ENCODE measurements at places on chromosomes 3 and 15.

- no peak for DNase-seq
These were observed 58.4 kb downstream of the PPARG start for GRCh38 chr3:12347301-12347700.

DNA sequence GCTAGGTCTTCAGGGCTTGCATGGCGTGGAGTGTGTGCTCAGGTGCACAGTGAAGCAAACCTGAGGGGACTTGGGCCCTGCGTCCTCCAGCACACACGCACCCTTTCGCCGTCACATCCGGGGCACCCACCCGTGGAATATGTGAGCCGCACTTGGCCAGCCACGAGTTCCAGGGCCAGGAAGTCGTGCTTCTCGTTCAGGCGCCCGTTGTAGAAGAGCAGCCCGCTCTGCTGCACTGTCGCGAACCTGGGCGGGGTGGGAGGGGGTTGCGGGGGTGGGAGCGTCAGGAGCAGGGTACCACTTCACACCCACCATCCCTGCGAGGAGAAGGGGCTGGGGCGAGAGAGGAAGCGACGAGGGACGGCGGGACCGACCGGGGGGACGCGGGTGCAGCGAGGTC, 7.1 kb downstream of the CELSR3 start:
- peak; percentile 27 for DNase-seq

GRCh38 chr3:180804916-180805315, 107.6 kb upstream of the FXR1 start:
- DNase-seq = no peak

GRCh38 chr15:60074181-60074885, 70.2 kb downstream of the FOXB1 start:
- no peak for DNase-seq

DNA sequence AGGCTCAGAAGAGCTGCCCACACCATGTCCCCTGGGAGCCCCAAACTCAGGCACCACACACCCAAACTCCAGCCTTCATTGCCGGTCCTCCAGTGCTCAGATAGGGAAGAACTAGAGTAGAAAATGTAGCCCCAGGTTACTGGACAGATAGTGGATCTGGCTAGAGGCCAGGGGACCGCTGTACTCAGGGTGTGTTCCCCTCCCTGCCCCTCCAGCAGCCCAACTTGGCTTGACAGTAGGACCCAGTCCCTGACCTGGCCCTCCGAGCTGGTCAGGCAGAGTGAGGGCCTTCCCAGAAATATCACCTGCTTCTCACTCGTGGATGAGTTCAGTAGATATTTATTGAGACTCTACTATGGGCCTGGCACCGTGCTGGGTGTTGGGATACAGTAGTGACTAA, 100.0 kb downstream of the CORO2B start:
- DNase-seq = no peak

GRCh38 chr15:91469632-91470567, 369.8 kb downstream of the SV2B start:
- peak; percentile 65 for DNase-seq

GRCh38 chr3:107650788-107651187, 128.0 kb downstream of the BBX start:
- DNase-seq = no peak

GRCh38 chr3:152444029-152444641, 175.4 kb downstream of the MBNL1 start:
- DNase-seq = no peak

DNA sequence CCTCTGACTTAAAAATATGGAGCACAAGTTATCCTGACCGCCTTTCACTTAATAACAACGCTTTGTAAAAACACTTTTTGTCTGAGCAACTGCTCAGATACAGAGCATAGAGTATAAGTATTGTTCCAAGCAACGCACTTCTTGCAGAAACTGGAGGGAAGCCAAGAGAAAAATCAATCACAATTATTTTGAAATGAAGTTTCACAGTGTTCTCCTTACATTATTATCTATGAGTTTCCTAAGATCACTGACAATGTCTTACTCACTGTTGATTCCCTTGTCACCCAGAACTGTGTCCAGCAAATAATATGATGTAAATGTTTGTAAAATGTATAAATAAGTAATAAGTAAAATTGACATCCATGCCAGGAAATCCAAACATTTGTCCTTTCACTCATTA, 184.6 kb upstream of the GPR149 start:
- DNase-seq = no peak

- no peak for DNase-seq
These were observed 25.2 kb upstream of the IQSEC1 start for GRCh38 chr3:13098192-13098988.

GRCh38 chr15:31567861-31568260, 241.2 kb downstream of the KLF13 start:
- DNase-seq = no peak

DNA sequence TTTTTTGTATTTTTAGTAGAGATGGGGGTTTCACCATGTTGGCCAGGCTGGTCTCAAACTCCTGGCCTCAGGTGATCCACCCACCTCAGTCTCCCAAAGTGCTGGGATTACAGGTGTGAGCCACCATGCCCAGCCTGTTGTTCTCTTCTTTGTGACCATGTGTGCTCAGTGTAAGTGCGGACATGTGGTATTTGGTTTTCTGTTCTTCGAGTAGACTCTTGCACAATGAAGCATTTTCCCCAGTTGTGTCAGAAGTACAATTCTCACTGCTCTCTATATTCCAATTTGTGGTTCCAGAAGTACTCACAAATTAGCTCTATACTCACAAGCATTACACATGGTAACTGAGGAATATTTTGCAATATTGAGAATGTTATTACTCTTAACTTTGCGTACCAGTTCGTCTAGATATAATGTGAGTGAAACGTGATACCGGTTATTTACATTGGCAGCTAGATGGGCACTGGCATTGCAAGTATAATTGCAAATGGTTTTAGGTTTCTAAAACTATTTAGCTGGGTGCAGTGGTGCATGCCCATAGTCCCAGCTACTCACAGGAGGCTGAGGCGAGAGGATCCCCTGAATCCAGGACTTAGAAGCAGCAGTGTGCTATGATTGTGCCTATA, 34.2 kb upstream of the MTMR14 start:
- no peak for DNase-seq

DNA sequence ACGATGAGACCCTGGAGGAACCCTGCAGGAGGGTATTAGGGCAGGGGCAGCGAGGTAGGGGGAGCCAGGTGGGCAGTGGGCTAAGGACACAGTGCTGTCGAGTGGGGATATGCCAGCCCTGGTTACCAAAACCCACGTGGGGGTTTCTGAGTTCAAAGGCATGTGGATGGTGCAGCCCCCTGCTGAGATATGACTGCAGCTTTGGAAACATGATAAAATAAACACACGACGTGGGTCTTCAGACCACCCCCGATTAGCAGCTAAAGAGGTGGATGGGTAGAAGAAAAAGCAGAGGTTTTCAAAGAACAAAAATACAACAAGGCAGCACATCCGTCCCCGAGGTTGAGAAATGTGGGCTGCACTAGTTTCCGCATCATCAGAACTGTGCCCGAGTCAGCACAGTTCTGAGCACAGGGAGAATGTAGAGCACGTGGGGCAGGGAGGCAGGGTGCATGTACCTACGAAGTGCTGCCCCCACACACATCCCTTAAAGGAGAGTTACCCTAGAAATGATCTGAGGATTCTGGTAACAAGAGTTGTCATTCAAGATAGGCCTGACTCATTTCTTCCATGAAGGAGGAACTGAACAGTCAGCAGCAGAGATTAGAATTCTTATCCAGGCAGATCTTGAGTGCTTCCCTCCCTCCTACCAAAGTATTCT, 121.3 kb downstream of the RPLP1 start:
- no peak for DNase-seq

- no peak for DNase-seq
These were observed 14.5 kb downstream of the RIOX2 start for GRCh38 chr3:97957617-97958311.

- no peak for DNase-seq
These were observed 8.4 kb downstream of the MYO1E start for GRCh38 chr15:59364248-59364647.

DNA sequence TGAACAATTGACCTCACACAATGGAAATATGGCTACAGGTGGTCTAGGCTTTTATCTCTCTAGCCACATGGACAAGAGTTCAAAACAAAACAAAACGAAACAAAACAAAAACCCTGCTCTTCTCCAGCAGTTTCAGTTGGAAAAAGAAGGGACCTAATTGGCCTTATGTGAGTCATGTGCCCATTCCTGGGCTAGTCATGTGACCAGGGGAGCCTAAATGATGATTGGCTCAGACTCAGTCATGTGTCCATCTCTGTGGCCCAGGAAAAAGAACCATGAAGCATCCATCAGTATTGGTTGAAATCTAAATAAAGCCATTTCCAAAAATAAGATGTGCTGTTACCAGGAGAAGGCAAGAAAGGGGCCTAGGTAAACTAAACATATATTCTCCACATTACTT, 96.8 kb downstream of the ANXA2 start:
- no peak for DNase-seq

DNA sequence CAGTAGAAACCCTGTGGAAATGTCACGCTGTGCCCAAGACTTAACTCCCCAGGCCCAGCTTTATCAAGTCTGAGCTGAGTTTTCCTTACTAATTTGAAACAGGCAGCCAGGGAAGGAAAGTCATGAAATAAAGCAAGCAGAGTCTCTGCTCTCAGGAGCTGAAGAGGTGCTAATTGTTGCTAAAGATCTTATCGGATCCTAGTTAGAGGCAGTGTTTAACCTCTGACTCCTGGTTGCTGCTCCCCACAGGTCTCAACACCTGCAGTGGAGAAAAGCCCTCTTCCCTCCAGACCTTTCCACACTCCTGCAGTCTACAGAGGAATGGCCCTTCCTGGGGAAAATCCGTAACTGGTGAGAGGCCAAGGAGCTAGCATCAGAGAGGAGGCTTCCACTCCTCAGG, 628.2 kb downstream of the NTRK3 start:
- no peak for DNase-seq

- DNase-seq = no peak
These were observed 3.0 kb upstream of the PPP1R2 start for GRCh38 chr3:195546130-195546560.

GRCh38 chr15:87733541-87733941, 523.0 kb downstream of the NTRK3 start:
- no peak for DNase-seq

DNA sequence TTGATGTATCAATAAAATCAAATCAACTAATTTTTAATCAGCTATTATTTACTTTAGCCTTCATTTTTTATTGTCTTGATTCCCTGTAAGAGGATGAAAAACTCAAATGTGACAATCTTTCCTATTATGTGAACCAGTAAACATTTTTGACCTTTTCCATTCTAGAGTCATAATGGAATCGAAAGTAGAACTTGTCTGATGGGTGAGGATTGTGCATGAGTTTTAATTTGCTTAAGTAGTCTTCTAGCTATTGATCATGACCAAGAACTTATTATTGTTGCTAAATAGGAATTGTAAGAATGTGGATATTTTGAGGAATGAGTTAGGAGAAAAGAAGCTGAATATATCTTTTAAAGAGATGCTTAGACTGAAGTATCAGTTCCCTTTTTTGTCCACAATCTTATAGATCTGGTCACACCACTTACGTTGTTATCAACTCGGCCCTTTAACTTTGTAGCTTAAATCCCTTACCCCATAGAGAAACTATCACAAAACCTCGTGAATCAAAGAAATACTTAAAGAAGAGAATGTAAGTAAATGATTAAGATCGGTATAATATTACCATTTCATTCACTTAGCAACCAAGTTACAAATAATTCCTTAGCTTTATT, 147.3 kb downstream of the TP63 start:
- no peak for DNase-seq

- DNase-seq = peak; percentile 3
These were observed 5.6 kb upstream of the MECOM start for GRCh38 chr3:169668957-169669741.

- DNase-seq = no peak
These were observed 6.0 kb downstream of the FAM43A start for GRCh38 chr3:194691481-194692283.

DNA sequence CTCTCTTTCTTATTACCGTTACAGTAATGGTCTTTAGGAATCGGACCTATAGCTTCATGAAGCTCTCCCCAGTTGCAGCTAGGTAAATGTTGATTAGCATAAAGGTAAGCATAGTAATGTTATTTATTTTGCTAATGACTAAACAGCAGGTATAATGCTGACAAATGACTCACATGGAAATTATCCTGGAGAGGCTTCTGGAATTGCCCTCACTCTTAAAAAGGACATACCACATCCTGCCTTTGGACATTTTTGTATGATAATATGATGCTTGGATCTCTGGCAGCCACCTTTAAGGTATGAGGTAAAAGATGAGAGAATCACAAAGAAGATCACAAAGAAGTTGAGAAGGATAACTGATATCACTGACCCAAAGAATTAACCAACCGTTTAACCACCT, 238.6 kb downstream of the CHL1 start:
- no peak for DNase-seq

DNA sequence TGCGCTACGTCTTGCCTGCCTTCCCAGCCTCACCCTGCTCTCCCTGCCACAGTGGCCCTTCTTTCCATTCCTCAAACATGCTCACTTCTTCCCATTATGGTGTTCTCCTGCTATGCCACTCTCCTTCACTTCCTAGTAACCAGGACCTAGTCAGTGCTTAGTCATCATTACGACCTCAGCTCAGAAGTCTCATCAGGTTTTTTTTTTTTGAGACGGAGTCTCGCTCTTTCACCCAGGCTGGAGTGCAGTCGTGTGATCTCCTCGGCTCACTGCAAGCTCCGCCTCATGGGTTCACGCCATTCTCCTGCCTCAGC, 149.5 kb downstream of the GREM1 start:
- DNase-seq = no peak

DNA sequence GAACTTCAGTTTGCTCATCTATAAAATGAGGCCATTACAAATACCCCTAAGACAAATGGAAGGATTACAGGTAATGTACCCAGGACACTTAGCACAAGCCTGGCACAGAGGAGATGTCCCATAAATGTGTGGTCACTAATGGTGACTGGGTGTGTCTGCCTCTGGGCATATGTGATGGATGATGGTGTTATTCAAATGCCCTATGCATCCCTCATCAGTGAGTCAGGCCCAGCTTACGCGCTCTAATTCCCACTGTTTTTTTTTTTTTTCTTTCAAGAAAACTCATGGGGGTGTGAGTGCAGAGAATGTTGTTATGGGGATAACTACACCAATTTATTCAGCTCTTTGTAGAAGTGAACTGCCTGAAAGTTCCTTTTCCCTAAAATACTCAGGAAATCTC, 23.6 kb upstream of the KIF23 start:
- DNase-seq = no peak

DNA sequence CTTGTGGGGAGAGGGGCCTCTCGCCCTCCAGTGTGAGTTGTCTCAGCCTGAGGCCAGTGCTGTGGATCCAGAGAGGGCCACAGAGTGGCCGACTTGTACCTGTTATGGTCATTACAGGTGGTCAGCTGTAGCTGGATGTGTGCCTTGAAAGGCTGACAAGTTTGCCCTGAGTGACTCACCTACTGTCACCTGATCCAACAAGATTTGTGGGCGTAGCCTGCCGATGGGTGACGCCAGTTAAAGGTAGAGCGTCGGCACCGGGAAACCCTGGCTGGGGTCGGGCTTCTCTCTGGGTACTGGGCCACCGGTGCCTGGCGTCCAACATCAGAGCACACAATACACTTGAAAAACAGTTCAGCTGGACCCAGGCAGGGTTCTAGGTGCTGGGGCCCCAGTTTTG, 2.8 kb upstream of the ISG20 start:
- DNase-seq = no peak

- no peak for DNase-seq
These were observed 86.3 kb upstream of the PRICKLE2 start for GRCh38 chr3:64311424-64312061.

GRCh38 chr3:112086076-112086854, at the start of gene C3orf52:
Gene C3orf52 (plus strand): TSS chr3:112086389. CDS start chr3:112086408, 19 bp downstream.
- peak; percentile 17 for DNase-seq

All from activated CD4-positive, CD25-positive, alpha-beta regulatory T cell (primary cell).